ENCODE measurements at places on chromosomes 12 and 14. TPM values are rescaled to one million over a fixed set of nuclear protein-coding genes. Genes with fewer than 3 reads are reported as not detected.

- DNase-seq: no peak
Observed at GRCh38 chr12:70971001-70971794, 50.7 kb upstream of the PTPRR start.

- no peak for DNase-seq
Observed at GRCh38 chr14:50762001-50762930, 68.7 kb downstream of the NIN start.

GRCh38 chr12:5442251-5443006 lies 10.5 kb downstream of the NTF3 start:
- DNase-seq: no peak

DNA sequence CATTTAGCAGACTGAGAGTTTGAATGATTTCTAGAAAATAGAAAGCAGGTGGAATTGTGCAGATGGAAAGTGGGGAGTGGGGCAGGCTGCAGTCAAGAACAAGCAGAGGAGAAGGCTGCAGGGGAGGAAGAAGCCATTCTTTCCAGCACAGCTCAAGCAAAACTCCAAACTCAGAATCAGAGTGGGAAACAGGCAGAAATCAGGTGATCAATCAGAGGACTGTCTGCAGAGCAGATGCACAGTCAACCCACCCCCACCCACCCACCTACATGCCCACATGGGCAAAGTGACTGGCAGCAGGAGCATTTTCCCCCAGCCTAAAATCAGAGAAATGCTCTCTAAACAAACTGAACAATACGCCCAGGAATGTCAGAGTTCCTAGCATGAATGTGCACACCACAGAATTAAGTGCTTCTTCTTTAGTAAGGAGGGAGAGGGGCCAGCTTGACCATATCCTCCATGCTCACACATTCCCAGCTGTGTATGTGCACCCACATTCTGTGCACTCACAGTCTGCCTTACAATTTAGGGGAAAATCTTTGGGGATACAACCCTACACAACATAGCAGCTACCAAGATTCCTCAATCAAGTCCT lies 194.1 kb upstream of the PLEKHA5 start:
- no peak for DNase-seq

DNA sequence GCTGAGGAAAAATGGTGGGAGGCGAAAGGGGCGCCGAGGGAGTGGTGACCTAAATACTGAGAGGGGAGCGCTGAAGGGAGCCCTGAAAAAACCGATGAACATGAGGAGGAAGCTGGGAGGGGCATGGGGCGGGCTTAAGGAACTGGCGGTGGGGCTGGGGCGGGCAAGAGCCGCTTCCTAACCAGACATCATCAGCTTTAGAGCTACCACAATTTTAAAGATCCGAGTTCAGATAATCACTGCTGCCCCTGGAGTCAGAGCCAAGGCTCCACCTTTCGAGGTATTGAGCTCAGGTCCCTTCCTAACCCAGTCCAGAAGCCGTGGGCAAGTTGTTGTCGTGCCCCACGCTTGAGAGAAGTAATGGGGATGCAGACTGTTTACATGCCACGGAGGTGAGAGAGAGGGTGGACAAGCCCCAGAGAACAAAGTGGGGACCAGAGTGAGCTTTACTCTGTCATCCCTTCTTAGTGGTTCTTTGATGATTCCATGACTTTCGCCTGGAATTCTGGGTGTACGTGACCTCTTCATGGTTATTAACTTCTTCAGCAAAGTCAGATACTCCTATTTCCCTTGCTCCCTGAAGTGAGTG lies 393 bp downstream of the ORMDL2 start:
- DNase-seq: no peak

DNA sequence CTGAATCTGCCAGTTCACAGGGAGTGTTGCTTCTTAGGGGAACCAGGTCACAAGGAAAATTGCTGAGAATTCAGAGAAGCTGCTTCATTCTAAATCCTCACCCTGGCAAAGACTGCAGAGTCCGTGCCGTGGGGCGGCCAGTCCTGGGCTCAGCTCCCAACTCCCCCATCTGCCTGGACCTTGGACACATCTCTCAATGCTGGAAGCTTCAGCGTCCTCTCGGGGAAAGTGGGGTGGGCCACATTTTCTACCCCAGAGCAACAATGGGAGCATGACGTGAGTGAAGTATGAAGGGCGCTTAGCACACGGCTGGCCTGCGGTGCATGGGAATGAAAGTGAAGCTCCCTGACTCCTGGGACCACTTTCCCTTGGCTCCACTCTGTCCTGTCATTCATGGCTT lies 31.2 kb downstream of the HVCN1 start:
- no peak for DNase-seq

DNA sequence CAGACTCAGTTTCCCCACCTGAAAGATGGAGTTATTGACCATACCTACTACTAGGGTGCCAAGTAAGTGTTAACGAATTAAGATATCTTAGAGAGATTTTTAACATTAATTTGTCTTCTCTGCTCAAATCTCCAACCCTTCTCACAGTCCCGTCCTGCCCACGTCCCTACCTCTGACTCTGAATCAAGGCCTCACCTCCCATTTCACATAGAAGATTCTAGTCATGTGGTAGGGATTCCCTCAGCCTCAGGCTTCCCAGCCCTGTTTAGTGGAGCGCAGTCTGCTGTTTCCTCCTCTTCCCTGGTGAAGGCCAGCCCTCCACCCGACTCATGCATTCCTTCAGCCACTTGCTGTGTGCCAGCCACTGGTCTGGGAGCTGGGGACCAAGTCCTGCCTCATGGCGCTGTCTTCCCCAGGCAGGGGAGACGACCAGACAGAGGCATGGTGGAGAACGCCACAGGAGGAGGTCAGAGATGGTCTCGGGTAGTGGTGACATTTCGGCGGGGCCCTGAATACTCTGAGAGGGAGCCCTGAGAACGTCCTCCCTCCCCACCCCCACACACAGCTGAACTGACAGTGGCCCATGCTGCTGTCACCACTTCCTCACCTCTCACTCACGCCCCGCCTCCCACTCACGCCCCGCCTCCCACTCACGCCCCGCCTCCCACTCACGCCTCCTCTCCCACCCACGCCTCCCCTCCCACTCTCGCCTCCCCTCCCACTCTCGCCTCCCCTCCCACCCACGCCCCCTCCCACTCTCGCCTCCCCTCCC lies 38.8 kb downstream of the TMEM63C start:
- no peak for DNase-seq

GRCh38 chr12:55448825-55449224 lies 4.9 kb downstream of the OR6C2 start:
- DNase-seq: no peak

DNA sequence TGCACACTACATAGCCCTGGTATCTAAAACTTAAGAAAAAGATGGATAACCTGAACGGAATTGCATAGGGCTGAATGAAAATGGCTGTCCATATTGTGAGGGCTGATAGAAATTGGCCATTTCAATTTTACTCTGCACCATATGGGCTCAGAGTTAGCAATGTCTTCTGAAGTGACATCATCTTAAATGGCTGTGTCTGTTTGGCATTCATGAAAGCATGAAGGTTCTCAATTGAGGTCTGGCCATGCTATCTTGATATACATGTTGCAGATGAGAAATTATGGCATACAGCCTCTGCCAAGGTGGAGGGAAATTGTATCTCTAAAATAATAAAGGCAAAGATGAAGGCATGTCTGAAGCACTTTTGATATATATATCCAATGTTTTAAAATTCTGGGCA lies 226.0 kb upstream of the PDE3A start:
- DNase-seq: no peak

GRCh38 chr12:99146730-99147129 lies 500.8 kb upstream of the GARIN6 start:
- DNase-seq: no peak

DNA sequence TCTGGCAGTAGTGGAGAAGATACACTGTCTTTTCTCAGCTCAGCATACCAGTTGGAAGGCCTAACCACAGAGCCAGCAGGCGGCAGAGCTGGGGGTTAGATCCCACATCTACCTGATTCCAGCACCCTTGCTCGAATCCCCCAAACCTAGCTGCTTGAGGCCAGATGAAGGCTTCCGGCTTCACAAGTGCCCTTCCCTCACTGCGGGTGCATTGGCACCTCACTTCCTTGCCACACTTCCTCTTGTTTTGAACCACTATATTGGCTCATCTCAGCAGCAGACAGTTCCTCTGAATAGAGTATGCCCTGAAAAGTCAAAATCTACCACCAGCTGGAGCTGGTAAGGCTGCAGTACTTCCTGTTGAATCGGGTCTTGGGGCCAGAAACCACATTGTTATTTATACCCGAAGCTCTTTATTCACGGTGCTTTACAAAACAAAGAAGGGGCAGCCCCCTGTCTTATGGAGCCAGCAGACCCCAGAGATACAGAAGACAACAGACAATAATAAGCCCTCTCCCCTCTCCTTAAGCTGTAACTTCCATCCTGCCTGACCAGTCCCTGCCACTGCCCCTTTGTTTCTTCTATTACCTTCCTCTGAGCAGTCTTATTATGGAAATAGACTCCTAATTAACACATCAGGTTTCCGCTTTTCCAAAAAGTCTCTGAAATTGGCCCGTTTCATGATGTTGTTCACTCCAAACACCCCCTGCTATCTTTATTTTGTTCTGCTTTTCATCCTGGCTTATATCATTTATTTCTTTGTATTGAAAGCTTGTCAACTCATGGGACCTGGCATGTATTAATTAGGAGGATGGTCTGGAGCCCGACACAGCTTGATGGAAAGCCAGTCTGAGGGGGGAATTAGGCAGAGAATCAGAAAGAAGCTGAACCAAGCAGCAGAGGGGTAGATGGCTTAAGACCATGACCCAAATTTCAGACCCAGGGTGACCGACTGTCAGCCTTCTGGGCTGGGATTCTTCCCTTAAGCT lies 233.5 kb downstream of the EFCAB11 start:
- DNase-seq: peak; percentile 88

DNA sequence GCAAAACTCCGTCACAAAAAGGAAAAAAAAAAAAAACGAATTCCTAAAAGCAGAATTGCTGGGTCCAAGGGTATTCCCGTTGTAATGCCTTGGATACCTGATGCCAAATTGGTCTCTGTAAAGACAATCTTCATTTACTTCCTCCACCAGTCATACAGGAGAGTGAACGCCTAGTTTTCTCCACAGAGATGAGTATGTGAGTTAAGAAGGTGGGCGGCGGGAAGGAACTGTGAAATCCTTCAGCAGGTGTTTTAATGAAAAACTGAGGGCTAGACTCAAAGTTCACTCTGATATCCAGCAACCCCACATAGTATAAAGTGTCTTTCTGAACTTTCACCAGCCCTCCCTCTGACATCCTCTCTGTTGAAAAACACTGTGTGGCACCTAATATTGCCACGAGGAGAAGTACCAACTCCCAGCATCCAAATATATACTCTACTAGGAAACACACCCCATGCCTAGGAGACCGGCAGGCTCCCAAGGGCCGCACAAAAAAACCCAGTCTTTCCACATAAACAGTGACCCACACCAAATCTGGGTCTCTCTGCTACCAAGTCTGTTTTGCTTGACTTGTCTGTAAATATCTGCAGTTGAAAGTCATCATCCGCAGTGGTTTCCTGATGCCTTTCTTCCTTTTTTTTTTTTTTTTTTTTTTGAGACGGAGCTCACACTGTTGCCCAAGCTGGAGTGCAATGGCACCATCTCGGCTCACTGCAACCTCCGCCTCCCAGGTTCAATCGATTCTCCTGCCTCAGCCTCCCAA lies 30.3 kb upstream of the FOXN3 start:
- DNase-seq: no peak

ERBB3 gene
- total RNA-seq: 5.9 TPM

MGAT4C gene
- not detected for total RNA-seq

GRIN2B gene
- total RNA-seq: not detected

CLMN gene
- total RNA-seq: 1.6 TPM

SOAT2 gene
- 10.8 TPM for total RNA-seq

All from activated CD8-positive, alpha-beta T cell treated with anti-CD3 and anti-CD28 coated beads, Interleukin-2, amount 10 ng/mL, durations not matched to agents 7 days and 5 days (primary cell).